ENCODE measurements at places on chromosomes 1 and 21.

GRCh38 chr1:150881331-150882070 is 5.1 kb upstream of the ARNT start:
- DNase-seq, result no peak

DNA sequence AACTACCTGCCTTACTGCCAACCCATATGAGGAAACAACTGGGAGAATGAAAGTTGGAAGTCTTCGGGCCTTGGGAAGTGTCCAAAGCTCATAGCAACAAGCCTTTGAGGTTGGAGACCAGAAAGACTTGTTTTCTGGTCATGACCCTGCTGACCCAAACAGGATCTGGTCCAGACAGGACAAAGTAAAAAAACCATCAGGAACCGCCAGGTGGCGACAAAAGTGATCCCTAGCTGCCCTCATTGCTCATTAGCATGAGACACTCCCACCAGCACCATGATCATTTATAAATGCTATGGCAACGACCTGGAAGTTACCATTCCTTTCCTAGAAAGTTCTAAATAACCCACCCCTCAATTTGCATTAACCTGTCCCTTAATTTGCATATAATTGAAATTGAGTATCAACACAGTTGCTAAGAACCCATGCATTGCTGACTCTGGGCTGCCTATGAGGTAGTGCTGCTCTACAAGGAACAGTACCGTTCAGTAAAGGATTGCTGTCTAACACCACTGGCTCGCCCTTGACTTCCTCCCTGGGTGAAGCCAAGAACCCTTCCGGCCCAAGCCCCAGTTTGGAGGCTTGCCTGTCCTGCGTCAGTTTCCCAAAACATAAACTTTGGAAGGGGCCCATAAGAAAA is 89.0 kb downstream of the URB2 start:
- no peak for DNase-seq

- DNase-seq, result no peak
These were observed 5.8 kb downstream of the LRRC8D start for GRCh38 chr1:89826594-89826993.

DNA sequence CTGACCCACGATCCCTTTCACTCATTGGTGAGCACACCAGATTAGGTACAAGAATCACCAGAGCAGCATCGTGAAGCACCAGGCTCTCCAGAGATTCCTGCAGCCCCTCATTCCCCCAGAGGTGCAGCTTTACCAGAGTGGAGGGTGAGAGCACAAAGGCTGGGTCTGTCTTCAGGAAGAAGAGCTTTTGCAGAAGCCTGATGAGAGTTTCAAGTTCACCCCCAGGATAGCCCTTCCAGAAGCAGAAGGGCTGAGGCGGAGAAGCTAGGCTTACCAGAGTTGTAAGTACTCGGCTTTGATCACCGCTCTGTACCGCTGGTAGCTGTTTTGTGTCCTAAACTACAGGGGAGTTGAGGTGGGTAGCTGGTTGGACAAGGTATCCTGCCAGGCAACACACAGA is 3.1 kb downstream of the TSSK3 start:
- DNase-seq, result no peak

- DNase-seq, result no peak
These were observed 72.1 kb downstream of the S1PR1 start for GRCh38 chr1:101308935-101309333.

GRCh38 chr1:67696708-67697107 is 11.7 kb downstream of the GADD45A start:
- DNase-seq, result no peak

DNA sequence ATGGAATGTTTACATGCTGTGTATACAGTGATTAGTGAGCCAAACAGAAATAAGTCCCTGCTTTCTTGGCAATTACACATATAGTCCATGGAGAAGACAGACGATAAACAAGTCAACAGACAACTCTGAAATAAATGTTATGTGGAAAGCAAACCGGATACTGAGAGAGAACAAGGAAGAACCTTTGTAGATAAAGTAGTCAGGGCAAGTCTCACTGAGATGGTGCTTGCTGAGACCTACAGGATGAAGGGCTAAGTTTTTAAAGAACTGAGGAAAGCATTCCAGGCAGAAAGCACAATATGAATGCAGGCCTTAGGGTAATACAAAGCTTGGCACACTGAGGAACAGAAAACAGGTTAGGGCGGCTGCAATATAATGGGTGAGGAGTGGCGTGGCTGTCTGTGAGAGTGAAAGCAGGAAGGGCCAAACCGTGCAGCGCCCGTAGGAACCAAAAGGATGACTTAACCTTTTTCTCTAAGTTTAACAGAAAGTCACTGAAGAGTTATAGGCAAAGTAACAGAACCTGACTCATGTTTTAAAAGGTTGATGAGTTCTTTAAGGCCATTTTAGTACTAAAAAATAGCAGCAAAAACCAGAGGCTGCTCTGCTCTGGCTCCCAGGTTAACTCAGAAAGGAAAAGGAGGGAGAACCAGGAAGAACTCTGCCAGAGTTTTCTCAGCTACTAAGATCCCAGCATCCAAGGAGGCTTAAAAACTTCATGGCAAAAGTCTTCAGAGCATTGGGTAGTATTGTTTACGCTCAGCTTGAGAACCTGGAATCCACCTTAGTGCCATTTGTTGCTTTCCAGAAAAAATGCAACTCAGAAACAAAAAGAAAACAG is 8.7 kb upstream of the TTF2 start:
- no peak for DNase-seq

All from activated CD4-positive, alpha-beta T cell treated with anti-CD3 and anti-CD28 coated beads for 1 hour (primary cell).